AG04450 (cell line): ENCODE measurements at places on chromosomes 7 and 10. TPM values are rescaled to one million over a fixed set of nuclear protein-coding genes. Genes with fewer than 3 reads are reported as not detected.
A peak's percentile ranks its signal among the peaks of the same experiment; 100 is the strongest.

The C10orf105 gene
- 0.01 TPM in 1 of 2 replicates, not detected in the other for polyA plus RNA-seq

The MRLN gene
- not detected in 2 replicates for polyA plus RNA-seq

The KLHDC10 gene
- 23.3 and 29.7 TPM in 2 replicates for polyA plus RNA-seq

The TRPV5 gene
- not detected in 2 replicates for polyA plus RNA-seq

The RAMP3 gene
- polyA plus RNA-seq, result not detected in 2 replicates

The GDI2 gene
- polyA plus RNA-seq, result 263 and 326 TPM in 2 replicates

The TACC2 gene
- polyA plus RNA-seq, result 16.8 and 19.4 TPM in 2 replicates

The SLC26A5 gene
- not detected in 2 replicates for polyA plus RNA-seq

The ZMYND11 gene
- polyA plus RNA-seq, result 58.7 and 76.0 TPM in 2 replicates

The EVX1 gene
- not detected in 2 replicates for polyA plus RNA-seq

DNA sequence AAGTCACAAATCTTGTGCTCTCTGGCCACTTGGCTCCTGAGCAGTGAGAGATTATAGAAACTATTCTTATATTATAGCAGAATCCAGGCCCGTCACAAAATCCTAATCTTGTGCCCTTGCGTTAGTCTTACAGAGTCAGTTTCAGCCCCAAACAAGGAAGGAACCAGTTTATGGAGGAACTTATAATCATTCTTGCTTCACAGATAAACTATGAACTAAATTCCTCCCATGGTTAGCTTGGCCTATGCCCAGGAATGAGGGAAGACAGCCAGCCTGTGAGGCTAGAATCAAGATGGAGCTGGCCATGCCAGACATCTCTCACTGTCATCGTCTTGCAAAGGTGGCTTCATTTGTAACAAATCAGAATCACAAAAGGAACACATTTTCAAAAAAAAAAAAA lies 199.7 kb upstream of the PITRM1 start:
- no peak for DNase-seq

DNA sequence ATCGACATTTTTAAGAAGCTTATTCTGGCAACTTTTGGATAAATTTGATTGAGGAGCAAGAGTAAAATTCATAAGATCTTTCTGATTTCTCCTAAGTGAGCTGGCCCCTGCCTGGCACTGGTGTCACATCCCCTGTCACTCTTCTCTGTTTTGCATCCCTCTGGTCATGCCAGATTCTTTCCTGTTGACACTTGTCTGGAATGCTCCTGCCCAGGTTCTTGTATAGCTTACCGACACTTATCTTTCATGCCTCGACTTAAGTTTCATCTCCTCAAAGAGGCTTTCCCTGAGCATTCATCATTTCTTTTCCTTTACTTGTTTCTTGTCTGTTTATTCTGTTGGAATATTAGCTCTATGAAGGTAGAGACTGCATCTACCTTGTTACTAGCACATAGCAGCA lies 22.2 kb upstream of the AASS start:
- DNase-seq, result no peak

DNA sequence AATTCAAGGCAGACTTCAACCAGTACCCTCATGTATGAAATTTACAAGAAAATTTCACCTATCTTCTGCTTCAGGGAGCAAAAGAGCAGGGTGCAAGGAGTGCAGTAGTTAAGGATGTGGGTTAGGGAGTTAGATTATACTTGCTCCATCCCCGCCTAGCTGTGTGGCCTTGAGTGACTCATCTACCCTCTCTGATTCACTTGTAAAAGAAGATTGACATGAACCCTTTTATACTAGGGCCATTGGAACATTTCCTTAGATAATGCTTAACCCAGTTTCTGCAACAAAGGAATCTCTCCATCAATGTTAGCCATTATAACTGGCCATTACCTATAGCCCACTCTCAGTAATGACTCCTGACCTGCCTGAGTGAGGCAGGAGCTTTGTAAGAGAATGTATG lies 10.2 kb upstream of the HSPA12A start:
- DNase-seq, result no peak

- DNase-seq, result peak; percentile 34
Measured at GRCh38 chr7:135801045-135801693, 52.6 kb upstream of the FAM180A start.

DNA sequence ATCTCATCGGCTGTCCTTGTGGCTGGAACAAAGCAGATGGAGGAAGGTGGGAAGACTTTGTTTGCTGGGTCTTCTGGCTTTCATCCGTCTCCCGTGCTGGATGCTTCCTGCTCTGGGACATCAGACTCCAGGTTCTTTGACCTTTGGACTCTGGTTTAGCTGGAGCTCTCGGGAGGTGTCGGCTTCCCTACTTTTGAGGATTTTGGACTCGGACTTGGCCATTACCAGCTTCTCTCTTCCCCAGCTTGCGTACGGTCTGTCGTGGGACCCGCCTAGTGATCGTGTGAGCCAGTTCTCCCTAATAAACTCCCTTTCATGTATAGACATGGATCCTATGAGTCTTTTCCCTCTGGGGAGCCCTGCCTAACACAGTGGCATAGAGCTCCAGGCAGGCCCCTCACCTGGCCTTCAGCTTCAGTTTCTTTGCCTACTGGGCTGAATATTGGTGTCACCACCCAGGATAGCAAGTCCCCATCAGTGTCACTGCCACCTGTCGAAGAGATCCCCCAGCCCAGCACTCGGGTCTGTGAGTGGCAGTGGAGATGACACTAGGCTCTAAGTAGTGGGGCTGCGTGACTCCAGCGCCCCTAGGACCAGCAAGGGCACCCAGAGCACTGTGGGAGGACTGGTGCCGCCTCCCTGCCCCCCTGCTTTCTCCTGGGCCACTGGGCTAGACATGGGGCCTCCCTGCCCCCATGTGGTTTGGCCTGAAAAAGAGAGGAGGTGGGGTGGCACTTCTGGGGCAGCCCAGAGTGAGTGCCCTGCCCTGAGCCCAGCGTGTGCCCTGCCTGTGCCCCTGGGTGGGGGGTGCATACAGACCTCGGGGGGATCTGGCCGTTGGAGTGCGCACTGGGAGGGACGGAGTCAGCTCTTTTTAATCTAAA lies 135.6 kb downstream of the LHPP start:
- DNase-seq, result no peak

- no peak for DNase-seq
Measured at GRCh38 chr10:70579234-70580002, 23.1 kb downstream of the PRF1 start.

GRCh38 chr7:69953136-69954067 lies 355.1 kb downstream of the AUTS2 start:
- no peak for DNase-seq

DNA sequence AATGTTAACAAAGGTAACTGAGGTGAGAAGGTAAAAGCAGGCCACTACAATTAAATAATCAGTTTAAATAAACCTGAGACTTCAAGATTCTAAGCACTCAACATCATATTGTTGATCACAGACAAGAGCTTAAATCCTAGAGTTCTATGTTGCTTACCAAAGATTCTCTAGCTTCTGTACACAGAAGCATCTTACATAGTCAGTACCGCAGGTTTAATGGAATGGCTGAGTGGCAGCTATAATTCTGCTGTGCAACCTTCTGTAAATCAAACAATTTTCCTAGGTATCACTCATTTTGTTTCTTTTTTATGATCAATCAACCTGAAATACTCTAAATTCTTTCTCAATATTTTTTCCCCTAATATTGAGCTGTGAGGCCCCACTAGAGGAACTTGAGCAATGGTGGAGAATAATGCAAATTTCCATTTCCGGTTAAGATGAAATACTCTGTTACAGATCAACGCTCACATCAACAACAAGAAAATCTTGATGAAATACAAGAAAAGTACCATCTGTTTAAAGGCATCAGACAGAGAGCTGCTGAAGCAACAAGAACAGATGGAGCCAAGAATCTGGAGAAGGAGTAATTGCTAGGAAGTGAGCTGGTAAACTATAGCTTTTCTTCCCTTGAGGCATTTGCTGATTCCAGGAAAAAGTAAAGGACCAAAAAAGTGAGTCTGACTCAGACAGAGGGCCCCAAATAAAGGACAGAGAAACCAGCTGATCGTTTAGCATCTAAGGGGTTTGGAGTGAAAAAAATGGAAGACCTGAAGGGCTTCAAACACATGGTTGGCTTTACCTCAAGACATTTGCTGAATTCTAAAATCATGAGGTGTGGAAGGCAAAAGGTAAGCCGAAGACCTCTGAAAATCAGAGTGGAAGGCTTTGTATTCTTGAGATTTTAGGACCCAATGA lies 22.6 kb downstream of the PNPLA8 start:
- peak; percentile 13 for DNase-seq

GRCh38 chr10:33600381-33600780 lies 265.9 kb upstream of the NRP1 start:
- no peak for DNase-seq

DNA sequence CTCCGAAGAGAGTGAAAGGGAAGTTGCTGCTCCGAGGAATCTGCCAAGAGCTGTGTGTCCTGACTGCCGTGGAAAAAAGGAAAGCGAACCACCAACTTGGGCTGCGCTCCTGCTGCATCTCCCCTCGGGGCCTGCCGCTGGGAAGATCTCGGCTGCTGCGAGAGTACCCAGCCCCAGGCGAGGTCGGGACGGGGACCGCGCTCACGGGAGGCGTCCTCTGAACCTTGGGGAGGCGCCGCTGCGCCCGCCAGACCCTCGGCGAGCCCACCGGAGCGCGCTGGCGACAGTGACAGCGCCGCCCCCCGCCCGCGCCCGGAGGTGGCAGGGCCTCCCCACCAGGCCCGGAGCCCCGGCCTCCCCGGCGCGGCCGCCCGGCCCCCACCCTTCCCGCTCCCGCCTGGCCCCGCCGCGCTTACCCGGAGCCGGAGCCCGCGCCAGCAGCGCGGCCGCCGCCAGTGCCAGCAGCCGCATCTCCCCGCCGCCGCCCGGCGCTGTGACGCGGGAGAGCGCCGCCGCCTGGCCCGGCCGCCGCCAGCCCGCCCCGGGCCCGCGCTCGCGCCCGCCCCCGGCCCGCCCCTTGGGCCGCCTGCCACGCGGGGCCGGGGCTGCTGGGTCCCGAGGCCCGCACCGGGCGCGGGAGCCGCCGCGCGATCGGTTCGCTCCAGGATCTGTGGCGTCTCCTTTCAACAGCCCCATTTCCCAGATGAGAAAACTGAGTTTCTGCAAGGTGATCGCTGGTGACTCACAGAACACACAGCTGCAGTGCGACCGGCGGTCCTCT lies at the start of gene VSTM4:
Gene VSTM4 (minus strand): TSS at position 508 of the 781 bp plus-strand sequence. CDS start 37 bp downstream, at position 471.
- peak; percentile 15 for DNase-seq

DNA sequence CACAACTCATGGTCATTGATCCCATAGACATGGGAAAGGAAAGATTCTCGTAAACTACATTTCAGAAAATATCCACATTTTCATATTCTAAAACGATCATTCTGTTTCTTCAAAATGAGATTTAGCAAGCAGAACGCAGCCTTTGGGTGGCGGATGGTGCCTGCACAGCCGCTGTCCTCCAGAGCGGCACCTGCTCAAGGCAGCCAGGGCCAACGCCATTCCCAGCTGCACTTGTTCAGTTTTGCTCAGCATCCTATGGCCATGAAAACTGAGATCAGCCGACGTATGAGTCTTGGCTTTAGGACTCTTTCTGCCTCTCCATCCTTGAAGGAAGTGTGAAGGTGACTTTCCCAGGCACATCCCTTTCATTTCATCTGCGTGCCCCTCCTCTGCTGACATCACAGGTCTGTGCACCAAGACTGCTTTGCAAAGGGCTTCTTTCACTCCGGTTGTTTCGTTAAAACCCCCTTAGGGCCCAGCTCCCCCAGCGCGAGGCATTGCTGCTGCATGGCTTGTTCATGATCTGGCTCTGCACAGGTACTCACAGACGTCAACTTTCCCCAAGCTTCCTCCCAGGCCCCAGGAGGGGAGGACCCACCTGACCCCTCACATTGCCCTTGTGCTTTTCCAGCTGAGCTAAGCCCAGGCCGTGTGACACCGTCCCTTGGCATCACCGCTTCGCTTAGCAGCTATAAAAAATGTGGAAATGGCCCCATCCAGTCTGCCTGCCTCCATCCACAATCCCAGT lies 37.2 kb downstream of the TCERG1L start:
- no peak for DNase-seq

DNA sequence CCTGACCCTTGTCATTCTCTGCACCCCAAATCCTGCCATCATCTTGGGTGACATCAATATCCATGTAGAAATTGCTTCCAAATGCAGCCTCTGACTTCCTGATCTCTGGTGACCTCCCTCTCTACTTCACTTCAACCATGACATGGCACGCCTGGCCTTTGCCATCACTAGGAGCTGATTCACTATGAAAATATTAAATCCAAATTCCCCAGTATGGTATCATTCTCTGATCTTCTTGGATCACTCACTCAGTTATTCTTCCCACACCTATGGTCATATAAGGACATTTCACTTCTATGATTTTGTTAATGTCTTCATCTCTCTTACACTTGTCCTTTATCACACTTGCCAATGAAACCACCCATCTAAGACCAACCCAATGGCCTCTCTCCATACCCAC lies 73.7 kb upstream of the ODAD2 start:
- no peak for DNase-seq

- no peak for DNase-seq
Measured at GRCh38 chr10:15877836-15878576, 17.7 kb upstream of the MINDY3 start.

DNA sequence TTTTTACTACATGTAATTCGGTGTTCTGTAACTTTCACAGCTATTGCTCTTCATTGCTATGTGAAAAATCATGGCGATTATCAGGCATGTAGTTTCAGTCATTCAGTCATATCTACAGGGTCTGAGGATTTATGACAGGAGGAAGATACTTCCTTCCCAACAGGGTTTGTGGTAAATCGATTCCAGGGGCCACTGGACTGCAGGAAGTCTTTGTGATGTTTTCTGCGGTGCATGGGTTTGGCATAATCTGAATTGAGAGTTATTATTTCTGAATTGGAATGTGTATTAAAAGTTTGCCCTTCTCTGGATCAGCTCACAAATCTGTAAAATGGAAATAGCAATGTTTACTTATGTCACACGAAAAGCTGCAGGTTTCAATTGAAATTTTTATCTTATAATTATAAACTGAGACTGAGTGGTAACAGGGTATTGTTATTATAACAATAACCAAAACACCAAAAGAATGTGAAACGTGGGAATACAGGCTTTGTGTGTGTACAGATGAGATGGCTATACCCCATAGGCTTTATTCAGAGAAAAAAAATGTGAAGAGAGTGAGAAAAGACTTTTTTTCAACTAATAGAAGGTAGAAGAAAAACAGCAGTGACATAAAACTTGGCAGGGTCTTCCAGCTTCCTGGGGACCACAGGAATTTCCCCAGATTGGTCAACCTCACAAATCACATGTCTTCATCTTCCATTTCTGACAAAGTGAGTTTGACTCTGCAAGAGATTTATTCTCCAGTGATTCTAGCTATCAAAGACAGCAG lies 307.7 kb upstream of the NFE2L3 start:
- no peak for DNase-seq

GRCh38 chr7:151904270-151904669 lies 27.4 kb upstream of the PRKAG2 start:
- no peak for DNase-seq

- DNase-seq, result no peak
Measured at GRCh38 chr7:83105948-83106347, 56.7 kb downstream of the PCLO start.

- DNase-seq, result no peak
Measured at GRCh38 chr10:4343873-4344272, 482.1 kb upstream of the AKR1E2 start.

- no peak for DNase-seq
Measured at GRCh38 chr10:51340366-51340765, 266.1 kb downstream of the PRKG1 start.
